Left lung (tissue), 14 donors: ENCODE measurements at places on chromosomes 16 and 17. TPM values are rescaled to one million over a fixed set of nuclear protein-coding genes. Genes with fewer than 3 reads are reported as not detected.

Gene KLHL11
- polyA plus RNA-seq = 8.7 TPM

Gene KRT25
- not detected for polyA plus RNA-seq

Gene OSGIN1
- 0.55 TPM for polyA plus RNA-seq

Gene LRRC75A
- polyA plus RNA-seq = 7.1 TPM

Gene SYT17
- 14.3 TPM for polyA plus RNA-seq

Gene ACOX1
- 33.5 TPM for polyA plus RNA-seq

Gene DNAH3
- polyA plus RNA-seq = 0.88 TPM

Gene C17orf78
- 0.26 TPM for polyA plus RNA-seq

Gene C17orf113
- polyA plus RNA-seq = 4.1 TPM

Gene GDPD3
- 17.4 TPM for polyA plus RNA-seq

DNA sequence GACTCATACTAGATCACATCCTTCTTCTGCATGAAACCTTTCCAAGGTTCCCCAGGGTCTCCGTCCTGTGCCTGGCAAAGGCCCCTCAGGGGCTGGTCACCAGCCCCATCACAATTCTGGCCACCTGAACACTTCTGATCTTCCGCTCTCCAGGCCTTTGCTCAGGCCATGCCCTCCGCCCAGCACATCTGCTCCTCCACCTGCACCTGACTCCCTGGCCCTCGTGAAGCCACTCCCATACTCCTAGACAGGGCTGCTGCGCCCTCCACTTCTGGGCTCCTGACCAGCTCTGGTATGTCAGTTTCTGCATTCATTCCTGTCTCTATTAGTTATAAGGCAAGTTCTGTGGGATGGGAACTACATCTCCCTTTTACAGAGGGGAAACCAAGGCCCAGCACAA, 1.9 kb upstream of the MYL11 start:
- no peak for DNase-seq

GRCh38 chr17:35725802-35726126, 5.7 kb upstream of the RASL10B start:
- DNase-seq = no peak

GRCh38 chr17:32156656-32157055, 14.4 kb downstream of the RHOT1 start:
- no peak for DNase-seq

DNA sequence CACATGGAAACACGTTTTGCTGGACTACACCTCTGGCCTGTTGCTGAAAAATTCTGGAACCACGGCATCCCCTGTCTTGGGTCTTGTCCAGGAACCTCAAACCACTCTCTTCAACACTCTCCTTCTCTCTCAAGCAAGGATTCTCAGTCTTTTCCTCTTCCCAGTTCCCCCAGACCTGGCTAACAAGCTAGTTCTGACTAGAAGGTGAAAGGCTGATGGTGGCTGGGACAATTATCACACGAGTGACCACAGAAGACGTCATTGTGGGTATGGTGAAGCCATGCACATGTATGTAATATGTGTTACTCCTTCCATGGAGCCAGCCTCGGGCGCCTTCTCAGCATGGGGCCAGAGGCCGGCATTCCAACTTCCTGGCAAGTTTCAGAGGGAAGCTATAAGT, 123.0 kb downstream of the CDYL2 start:
- no peak for DNase-seq

DNA sequence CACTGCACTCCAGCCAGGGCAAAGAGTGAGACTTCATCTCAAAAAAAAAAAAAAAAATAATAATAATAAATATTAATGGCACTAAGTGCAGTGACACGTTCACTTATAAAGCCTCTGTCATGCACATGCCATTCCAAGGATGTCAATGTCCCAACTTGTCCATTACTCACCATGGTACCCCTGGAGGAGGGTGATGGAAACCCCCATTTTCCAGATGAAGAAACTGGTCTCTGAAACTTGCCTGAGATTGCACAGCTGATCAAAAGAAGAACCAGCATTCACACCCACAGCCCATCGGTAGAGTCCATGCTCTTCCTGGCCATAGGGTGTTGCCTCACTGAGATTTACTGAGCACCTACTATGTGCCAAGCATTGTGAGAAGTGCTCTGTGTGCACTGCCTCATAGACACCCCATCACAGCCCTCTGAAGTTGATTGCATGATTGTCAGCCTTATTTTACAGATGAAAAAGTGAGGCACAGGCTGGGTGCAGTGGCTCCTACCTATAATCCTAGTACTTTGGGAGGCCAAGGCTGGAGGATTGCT, 123.7 kb downstream of the ABCC1 start:
- no peak for DNase-seq

GRCh38 chr16:66355526-66355925, 11.0 kb upstream of the CDH5 start:
- no peak for DNase-seq

DNA sequence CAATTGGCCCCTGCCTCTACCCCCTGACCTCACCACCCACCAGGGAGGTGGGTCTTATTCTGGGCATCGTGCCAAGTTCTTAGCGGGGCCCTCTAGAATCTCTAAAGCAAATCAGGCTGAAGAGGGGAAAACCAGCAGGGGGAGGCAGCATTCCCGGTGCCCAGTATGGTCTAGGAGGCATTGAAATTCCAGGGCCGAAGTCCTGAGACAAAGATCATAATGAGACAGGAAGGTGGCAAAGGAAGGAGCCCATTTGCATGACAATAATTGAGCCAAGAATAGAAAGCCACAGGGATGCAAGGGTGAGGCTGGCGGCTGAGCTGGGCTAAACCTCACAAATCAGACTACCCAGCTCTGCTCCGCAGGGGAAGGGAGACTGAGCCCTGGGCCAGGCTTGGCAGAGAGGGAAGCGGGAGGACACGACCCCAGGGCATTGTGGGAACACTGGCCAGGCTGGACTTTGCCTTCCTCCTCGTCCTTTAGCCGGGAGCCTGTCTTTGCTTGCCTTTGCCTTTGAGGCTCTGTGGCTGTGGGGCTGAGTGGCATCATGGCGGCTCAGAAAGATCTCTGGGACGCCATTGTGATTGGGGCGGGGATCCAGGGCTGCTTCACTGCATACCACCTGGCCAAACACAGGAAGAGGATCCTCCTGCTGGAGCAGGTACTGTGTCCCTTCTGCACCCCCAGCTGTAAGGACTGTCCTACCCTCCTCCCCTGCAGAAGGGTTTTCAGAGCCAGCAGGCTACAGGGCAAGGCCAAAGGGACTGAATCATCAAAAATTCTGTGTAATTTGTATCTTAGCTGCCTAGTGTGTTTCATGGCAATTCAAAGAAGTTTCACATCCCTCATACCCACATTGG, at the start of gene PIPOX:
TSS of gene PIPOX (plus strand) at position 463 of the 860 bp plus-strand sequence. CDS start at position 548, 85 bp downstream.
- DNase-seq = peak; percentile 83

- no peak for DNase-seq
Observed at GRCh38 chr17:4116516-4116915, 26.3 kb downstream of the ZZEF1 start.

DNA sequence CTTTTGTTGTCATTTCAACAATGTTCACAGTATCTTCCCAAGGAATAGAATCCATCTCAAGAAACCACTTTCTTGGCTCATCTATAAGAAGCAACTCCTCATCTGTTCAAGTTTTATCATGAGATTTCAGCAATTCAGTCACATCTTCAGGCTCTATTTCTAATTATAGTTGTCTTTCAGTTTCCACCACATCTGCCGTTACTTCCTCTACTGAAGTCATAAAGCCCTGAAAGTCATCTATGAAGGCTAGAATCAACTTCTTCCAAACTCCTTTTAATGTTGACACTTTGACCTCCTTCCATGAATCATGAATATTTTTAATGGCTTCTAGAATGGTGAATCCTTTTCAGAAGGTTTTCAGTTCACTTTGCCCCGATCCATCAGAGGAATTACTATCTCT, 102.1 kb downstream of the CDH13 start:
- no peak for DNase-seq

- no peak for DNase-seq
Observed at GRCh38 chr17:3788200-3788599, 12.8 kb downstream of the ITGAE start.

GRCh38 chr17:30506481-30506880, 29.3 kb downstream of the GOSR1 start:
- DNase-seq = no peak
